ENCODE measurements at places on chromosomes 6 and 20.
A peak's percentile ranks its signal among the peaks of the same experiment; 100 is the strongest.

DNA sequence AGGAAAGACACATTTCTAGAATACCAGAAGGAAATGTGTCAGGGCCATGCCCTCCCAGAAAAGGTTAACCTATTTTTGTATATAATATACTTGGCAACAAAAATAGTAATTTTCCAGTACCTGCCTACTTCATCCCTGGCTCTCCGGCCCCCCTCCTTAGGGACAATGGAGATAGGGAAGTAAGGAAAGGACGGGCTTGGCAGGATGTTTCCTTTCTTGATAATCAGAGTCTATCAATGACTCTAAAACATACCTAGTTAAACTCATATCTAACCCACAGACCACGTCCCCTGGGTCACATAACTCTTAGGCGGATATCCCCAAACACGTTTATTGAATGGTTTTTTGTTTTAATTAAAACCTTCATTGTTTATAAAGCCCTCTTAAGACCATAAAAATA, 11.8 kb downstream of the UQCC2 start:
- no peak for DNase-seq

GRCh38 chr6:127022302-127022701, 96.2 kb upstream of the RSPO3 start:
- DNase-seq: peak; percentile 95

- DNase-seq: no peak
Observed at GRCh38 chr6:17501982-17502704, 98.0 kb upstream of the FAM8A1 start.

DNA sequence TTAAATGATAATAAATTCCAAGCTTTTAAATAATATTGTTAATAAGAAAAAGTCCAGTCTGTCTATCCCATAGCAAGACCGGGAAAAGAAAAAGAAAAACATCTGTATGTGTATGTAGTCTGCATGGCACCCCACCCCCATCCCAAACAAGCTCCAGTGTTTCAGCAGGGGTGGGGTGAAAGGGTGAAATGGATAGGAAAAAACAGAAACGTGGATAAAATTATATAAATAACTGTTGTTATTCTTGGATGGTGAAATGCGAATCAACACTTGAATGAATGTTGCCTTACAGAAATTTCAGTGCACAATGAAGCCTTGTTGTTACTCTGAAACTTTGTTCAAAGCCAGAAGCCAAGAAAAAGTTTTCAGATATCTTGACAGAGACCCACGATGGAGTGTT, 31.4 kb downstream of the HAO1 start:
- no peak for DNase-seq

DNA sequence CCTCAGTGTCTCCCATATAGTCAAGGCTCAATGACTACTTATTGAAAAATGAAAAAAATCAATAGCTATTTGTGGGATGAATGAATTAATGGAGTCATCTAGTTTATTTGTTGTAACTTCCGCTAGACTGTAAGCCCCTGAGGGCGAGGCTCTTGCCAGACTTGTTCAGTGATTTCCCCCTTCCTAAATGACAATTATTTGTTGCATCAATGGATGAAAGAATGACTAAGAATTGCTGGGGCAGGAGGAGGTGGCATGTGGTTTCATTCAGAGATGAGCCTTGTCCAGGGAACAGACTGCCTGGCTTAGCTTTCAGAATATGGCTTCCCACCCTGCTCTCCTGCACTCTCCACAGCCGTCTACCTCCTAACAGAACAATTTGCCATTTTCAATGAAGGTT, 1.1 kb upstream of the PRELID3B start:
- DNase-seq: no peak

DNA sequence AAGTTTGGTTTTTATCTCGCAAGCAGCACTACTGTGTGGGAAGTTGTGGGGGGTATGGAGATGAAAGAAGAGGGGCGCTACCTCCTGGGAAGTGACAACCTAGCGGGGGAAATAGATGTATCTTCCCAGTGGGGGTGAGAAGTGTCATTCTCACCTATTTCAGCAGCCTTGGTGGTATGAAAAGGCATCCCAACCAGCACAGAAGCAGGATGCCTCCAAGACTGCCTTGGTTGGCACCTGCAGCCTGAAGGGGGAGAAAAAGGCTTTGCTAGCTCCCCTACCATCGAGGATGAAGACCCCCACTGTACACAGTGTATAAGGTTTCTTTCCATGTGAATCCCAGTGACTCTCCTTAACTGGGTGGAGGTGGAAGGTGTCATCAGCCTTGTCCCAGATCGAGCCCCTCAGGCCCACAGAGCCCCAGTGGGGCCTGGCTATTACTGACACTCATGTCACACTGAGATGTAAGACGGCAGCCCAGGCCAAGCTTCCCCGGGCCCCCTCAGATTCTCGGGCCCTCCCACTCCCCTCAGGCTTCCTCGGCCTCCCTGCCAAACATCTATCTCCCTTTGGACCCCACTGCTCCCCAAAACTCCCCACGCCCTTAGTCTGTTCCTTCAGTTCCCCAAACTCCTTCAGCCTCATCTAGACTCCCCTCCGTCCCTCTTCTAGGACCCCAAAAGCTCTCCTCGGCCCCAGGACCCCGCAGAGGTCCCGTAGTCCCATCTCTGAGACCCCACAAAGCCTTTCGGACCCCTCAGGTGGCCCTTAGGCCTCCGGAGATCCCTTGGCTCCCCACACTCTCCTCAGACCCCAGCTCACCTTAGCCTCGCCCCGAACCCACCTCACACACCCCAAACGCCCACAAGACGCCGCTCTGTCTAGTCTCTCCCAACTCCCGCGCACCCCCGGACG, 688 bp downstream of the COMMD7 start:
- DNase-seq: no peak

GRCh38 chr6:4426968-4427367, 291.6 kb upstream of the ECI2 start:
- no peak for DNase-seq

DNA sequence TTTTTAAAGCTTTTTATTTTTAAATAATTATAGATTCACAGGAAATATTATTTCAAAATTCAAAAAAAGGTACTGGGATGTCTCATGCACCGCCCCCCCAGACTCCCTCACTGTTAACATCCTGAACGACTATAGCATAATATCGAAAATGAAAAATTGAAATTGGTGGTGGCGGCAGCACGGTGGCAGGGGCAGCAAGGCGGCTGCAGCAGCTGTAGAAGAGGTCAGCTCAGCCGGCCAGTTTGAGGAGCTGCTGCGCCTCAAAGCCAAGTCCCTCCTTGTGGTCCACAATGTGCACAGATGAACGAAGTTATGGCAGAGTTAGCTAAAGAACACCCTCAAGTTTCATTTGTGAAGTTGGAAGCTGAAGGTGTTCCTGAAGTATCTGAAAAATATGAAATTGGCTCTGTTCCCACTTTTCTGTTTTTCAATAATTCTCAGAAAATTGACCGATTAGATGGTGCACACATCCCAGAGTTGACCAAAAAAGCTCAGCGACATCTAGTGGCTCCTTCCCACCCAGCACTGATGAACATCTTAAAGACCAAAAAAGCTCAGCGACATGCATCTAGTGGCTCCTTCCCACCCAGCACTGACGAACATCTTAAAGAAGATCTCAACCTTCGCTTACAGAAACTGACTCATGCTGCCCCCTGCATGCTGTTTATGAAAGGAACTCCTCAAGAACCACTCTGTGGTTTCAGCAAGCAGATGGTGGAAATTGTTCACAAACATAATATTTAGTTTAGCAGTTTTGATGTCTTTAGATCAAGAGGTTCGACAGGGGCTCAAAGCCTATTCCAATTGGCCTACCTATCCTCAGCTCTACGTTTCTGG, 100.8 kb downstream of the FAM217A start:
- DNase-seq: no peak

- DNase-seq: no peak
Observed at GRCh38 chr20:56809668-56810067, 180.6 kb downstream of the TFAP2C start.

- DNase-seq: peak; percentile 63
Observed at GRCh38 chr20:25233016-25233772, 14.7 kb upstream of the PYGB start.

- DNase-seq: no peak
Observed at GRCh38 chr20:15060265-15061060, 723.1 kb upstream of the FLRT3 start.

DNA sequence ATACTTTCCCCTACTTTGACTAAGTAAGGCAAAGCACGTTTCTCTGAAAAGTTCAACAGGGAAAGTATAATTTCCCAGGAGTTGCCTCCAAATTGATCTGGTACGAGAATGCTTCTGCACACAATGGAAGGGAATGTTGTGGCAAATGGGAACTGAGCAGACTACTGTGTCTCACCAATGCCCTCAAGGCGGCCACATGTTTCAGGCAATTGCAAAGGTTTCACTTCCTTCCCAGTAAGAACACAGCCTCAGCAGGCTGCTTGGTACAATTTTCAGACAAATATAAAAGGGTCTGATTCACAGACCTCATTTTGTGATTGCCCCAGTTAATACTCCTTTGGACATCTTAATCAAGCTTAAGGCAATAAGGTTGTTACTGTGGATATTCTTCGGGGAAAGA, 71.2 kb downstream of the KIAA0319 start:
- DNase-seq: no peak

GRCh38 chr6:132865364-132865763, 51.0 kb downstream of the RPS12 start:
- no peak for DNase-seq

GRCh38 chr20:33839591-33839990, 28.4 kb downstream of the CHMP4B start:
- DNase-seq: no peak

DNA sequence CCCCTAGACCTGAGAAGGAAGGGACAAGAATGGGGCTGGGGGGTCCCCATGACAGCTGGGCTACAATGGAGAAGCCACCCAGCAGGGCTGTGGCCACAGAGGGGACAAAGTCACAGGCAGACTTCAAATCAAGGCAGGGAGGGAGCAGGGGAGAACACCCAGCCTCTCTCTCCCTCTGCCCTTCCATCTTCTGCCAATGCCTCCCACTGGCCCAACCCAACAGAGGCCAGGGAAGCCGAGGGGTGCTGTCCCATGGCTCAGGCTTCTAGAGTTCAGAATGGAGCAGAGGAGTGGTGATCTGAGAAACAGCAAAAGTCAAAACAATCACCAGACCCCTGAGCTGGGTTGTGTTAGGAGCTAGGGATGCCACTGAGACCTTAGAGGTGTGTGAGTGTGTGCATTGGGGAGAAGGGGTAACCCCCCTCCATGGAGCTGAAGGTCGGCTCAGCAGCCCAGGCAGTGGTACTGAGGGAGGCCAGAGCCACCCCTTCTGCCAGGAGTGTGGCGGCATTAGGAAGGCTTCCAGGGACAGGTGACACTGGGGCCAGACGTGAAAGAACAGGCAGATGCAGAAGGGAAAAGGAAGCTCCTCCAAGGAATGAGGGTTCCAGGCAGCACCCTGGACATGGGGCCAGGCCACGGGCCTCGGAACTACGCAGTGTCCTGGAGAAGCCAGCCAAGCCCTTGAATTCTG, 12.0 kb downstream of the GLP1R start:
- DNase-seq: no peak

DNA sequence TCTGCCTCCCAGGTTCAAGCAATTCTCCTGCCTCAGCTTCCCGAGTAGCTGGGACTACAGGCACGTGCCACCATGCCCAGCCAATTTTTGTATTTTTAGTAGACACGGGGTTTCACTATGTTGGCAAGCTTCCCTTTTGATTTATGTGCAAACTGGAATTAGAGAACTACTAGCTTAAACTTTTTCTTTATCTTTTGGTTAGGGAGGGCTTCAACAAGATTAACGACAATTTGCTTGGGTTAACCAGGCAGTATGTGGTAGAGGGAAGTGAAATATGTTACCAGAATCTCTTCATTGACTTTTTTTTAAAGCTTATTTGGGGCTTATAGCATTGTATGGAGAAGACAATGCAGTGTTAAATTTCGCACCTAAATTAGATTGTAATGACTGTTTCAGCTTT, 9.0 kb downstream of the MYO6 start:
- no peak for DNase-seq

GRCh38 chr6:51384736-51385135, 566.1 kb downstream of the TFAP2B start:
- no peak for DNase-seq

DNA sequence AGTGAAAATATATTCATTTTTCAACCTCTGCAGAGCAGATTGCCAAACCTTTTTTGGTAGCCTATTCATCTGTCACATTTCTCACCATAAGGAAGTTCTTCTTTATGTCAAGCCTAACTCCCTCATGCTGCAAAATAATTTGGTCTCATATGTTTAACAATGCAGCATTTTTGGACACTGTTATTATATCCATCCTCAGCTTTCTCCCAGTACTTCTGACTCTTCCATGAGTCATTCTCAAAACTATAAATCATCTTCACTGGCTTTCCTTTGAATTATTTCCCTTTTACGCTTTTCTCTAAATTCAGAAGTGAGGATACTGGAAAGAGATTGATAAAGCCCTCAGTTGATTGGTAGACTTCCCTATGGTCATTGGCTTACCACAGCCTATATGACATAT, 192.2 kb downstream of the TPBG start:
- no peak for DNase-seq

GRCh38 chr6:147149092-147149491, 55.1 kb upstream of the STXBP5 start:
- DNase-seq: no peak

DNA sequence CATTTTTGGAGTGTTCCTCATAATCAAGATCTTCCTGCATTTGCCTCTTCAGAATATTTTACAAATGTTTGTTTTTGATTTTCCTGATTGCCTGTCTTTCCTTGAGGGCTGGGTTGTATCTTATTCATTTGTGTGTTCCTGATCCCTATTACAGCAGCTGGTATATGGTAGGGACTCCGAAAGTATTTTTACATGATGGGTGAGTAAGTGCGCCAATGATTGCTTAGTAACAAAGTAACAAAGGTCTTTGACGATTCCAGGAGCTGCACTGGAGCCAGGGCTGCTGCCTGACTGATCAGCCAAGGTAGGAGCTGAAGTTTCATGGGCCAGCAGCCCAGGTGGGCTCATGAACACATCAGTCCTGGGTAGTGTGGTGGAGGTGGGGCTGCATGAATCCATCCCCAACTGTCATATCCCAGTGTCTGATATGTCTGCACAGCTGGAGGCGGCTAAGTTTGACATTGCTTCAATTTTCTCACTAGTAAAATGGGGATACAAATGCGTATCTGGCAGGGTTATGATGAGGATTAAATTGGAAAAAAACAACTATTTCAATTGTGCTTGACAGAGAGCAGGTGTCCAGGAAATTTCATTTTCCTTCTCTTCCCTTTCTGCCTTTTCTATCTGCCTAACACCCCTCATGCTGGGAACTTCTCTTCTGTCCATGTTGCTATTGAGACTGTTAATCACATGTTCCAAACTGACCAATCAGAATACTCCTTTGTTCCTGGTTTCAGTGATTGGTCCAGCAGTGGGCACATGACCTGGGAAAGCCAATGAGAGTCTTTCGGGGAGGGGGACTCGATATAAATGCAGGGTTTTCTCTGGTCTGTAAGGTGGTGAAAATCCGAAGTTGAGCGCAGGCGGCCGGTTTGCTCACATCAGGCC, 90.7 kb downstream of the CDH26 start:
- DNase-seq: no peak

Measured in NCI-H774 (cell line).